ENCODE measurements at places on chromosomes 16 and 17.

DNA sequence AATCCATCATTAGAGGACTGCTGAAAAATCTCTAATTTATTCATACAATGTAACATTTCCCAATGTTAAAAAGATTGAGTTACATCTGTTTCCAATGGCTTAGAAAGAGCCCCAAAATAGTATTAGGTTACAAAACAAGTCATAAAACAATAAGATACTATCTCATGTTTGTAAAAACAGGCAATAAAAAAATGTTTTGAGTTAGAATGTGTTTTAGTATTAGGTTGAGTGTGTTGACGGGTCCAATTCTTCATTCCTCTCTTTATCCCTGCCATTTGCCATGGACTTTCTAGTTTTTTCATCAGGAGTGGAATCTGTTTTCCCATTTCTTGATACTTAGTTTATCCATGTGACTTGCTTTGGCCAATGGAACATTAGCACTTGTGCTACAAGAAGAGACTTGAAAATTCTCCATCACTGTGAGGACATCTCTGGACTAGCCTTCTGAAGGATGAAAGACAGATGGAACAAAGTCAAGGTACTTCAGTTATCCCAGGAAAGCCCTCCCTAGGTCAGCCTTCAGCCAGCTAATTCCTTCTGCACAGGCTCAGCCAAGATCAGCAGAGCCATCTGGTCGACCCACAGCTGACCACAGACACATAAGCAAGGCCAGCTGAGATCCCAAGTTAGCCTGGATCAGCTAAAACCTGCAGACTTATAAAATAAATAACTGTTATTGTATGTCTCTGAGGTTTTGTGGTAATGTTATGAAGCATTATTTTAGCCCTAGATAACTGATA is 83.3 kb downstream of the HS3ST3A1 start:
- no peak overlapping the region for H3K4me3 ChIP-seq
- no peak for DNase-seq
- no peaks in the 10 kb centered on the region for H3K27me3 ChIP-seq
- no peak overlapping the region for H3K27ac ChIP-seq
- H3K4me1 ChIP-seq: no peaks in the 10 kb centered on the region

DNA sequence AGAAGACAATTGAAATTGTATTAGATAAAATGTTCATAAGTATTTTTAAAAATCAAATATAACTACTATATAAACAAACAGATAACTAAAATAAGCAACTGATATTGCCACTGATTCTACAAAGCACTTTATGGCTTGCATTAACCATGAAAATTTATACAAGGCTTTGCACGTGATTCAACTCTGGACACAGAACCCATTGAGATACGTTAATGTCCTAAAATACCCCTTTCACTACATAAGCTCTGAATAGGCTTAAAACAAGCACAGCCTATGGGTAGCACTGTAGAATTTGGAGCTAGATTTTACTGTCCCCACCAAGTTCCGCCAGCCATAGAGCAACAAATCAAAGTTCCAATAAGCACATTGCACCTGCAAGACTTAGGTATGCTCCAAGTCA is 4.5 kb downstream of the ZNF652 start:
- H3K27me3 ChIP-seq: no peaks in the 10 kb centered on the region
- H3K36me3 ChIP-seq: no peaks in the 10 kb centered on the region
- no peak for DNase-seq

- H3K4me3 ChIP-seq: no peak overlapping the region
- no peak overlapping the region for H3K27ac ChIP-seq
- H3K36me3 ChIP-seq: no peaks in the 10 kb centered on the region
- H3K4me1 ChIP-seq: no peaks in the 10 kb centered on the region
- no peak for DNase-seq
- H3K27me3 ChIP-seq: no peaks in the 10 kb centered on the region
These were observed 27.2 kb upstream of the BEAN1 start for GRCh38 chr16:66399930-66400329.

- H3K27ac ChIP-seq: no peak overlapping the region
- no peaks in the 10 kb centered on the region for H3K36me3 ChIP-seq
- H3K27me3 ChIP-seq: no peaks in the 10 kb centered on the region
- no peaks in the 10 kb centered on the region for H3K4me1 ChIP-seq
These were observed 70.0 kb downstream of the PGS1 start for GRCh38 chr17:78448356-78448993.

GRCh38 chr17:16516594-16517051 is 24.6 kb upstream of the LRRC75A start:
- no peak for DNase-seq
- no peak overlapping the region for H3K27ac ChIP-seq
- no peaks in the 10 kb centered on the region for H3K36me3 ChIP-seq
- no peaks in the 10 kb centered on the region for H3K4me1 ChIP-seq

DNA sequence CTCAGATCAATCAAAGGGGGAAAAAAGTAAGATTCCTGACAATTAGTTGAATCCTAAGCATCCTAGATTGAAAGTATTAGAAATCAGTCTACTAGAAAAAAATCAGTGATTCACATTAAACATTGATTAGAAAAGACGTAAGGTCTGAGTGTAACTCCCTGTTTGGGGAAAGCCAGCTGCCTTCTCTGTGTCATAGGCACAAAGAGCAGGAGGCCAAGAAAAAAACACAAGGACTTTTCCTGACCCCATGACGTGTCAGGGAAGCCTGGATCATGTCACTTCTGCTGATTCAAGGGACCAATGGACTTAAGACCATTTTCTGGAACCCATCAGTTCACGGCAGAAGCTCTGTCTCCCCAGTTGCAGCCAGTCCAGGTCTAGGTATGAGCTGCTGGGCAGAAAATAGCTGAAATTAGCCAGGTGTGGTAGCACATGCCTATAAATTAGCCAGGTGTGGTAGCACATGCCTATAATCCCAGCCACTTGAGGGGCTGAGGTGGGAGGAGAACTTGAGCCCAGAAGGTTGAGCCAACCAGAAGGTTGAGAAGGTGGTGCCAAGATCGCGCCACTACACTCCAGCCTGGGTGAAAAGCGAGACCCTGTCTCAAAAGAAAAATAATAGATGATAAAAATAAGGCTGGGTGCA is 35.9 kb downstream of the RANBP10 start:
- H3K4me1 ChIP-seq: no peaks in the 10 kb centered on the region
- H3K4me3 ChIP-seq: no peak overlapping the region
- H3K36me3 ChIP-seq: peaks cover 9% of the 10 kb centered on the region
- no peak for DNase-seq

DNA sequence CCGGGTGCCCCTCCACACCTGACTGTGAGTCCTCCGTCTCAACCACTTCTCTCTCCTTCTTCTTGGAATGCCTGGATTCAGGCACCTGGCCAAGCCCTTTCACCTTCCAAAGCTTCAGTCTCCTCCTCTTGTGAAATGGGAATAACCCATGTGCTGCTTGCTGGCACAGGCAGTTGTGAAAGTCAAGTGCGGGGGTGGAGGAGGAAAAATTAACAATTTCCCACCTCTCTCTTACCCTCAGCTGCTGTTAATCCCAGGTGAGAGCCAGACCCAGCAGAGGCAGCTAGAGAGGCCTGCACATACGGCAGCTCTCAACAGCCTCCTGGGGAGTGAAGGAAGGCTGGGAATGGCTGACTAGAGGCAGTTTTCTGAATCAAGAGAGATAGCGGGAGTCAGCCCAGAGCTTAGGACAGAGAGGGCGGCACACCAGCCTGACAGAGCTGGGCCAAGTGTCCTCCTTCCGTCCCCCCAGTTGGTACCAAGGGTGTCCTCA is 77.9 kb upstream of the LGALS9 start:
- DNase-seq: no peak
- H3K27ac ChIP-seq: no peak overlapping the region
- H3K27me3 ChIP-seq: no peaks in the 10 kb centered on the region
- H3K4me1 ChIP-seq: no peaks in the 10 kb centered on the region
- no peaks in the 10 kb centered on the region for H3K36me3 ChIP-seq
- H3K4me3 ChIP-seq: no peak overlapping the region

GRCh38 chr17:51056813-51057510 is 63.7 kb downstream of the SPAG9 start:
- H3K27me3 ChIP-seq: no peaks in the 10 kb centered on the region
- no peak for DNase-seq
- no peak overlapping the region for H3K4me3 ChIP-seq
- no peaks in the 10 kb centered on the region for H3K4me1 ChIP-seq

DNA sequence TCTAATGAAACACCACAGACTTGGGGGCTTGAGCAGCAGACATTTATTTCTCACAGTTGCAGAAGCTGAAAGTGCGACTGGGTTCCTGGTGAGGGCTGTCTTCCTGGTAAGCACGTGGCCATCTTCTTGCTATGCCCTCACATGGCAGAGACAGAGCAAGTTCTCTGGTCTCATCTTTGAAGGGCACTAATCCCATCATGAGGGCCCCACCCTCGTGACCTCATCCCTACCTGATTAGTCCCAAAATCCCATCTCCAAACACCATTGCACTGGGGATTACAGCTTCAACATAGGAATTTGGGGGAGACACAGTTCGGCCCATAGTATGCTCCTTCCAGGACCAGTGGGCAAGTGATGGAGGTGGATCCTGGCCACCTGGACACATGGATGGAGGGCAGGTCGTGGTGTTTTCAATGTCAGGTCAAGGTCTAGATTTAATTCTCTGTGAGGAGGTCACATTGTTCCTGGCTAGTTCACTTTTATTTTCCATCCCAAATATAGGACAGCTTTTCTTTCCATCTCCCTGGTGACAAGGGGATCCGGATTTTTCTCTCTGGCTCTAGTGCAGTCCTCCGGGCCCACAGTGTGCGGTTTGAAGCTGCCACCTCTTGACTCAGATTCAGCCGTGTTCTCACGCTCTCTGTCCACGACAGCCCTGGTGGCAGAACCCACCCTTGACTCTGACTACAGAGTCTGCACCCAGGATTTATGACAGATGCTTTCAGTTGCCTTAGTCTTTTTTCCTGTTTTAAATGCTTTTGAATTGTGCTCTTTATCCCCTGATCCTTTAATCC is 160.5 kb upstream of the NOL11 start:
- H3K27ac ChIP-seq: no peak overlapping the region
- DNase-seq: no peak
- H3K4me3 ChIP-seq: no peak overlapping the region
- no peaks in the 10 kb centered on the region for H3K4me1 ChIP-seq
- no peaks in the 10 kb centered on the region for H3K27me3 ChIP-seq

Data from effector memory CD4-positive, alpha-beta T cell (primary cell).